ENCODE measurements at places on chromosomes 12 and 14. TPM values are rescaled to one million over a fixed set of nuclear protein-coding genes. Genes with fewer than 3 reads are reported as not detected.

GRCh38 chr14:59474172-59474571 lies 9.0 kb upstream of the GPR135 start:
- H3K36me3 ChIP-seq = peaks cover 59% of the 10 kb centered on the region
- no peak for DNase-seq
- no peaks in the 10 kb centered on the region for H3K27me3 ChIP-seq
- H3K4me1 ChIP-seq = no peaks in the 10 kb centered on the region
- no peak overlapping the region for H3K27ac ChIP-seq

DNA sequence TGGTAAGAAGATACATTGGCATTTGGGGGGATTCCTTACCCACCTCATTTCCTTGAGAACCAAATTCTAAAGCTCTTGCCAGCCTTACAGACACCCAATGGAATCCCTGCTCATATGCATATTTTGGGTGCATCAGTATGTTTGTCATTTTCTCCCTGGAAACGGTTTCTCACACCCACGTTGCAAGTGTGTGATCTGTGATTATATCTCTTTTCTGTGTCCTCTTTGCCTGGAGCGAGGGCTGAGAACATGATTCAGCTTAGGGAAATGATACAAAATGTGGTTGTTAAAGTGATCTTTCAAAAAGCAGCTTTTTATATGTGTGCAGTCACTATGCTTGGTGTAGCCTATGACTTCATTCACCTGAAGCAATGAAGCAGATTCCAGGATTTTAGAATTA lies 52.0 kb downstream of the KCNMB4 start:
- H3K4me1 ChIP-seq = no peaks in the 10 kb centered on the region
- no peak for DNase-seq
- H3K27ac ChIP-seq = no peak overlapping the region

DNA sequence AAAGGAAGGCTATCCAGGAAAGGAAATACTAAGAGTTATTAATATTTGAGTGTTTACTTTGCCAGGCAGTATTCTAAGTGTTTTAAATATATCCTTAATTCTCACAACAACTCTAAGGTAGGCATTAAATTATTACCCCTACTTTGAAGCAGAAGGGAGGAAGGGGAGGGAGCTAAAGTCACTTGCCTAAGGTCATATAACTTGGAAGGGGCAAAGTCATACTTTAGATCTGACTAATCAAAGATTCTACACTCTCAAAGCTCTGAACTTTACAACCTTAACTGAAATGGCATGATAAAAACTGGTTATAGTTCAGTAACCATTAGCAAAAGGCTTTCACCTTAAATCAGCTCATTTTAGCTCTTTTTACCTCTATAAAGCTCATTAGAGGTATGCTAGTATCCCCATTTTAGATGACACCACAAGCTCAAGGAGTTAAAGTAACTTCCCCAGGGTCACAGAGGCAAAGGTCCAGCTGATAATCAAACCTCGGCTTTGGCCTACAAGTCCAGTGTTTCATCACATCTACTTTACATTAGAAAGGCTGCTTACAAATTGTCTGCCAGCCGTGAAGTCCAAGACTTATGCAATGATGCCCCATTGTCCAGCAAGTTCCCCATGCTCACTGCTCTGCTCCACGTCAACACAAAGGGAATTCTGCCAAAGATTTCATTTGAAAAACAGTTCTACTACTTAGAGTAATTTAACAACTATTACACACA lies 223.9 kb downstream of the MED13L start:
- H3K4me1 ChIP-seq = peaks cover 57% of the 10 kb centered on the region
- no peak overlapping the region for H3K4me3 ChIP-seq
- no peaks in the 10 kb centered on the region for H3K36me3 ChIP-seq
- DNase-seq = peak; percentile 78
- H3K27ac ChIP-seq = peak overlapping the region; percentile 33

Gene KRT1
- total RNA-seq = 0.64 TPM

- no peaks in the 10 kb centered on the region for H3K27me3 ChIP-seq
- no peaks in the 10 kb centered on the region for H3K4me1 ChIP-seq
- no peaks in the 10 kb centered on the region for H3K36me3 ChIP-seq
- no peak overlapping the region for H3K4me3 ChIP-seq
Measured at GRCh38 chr14:80323038-80323665, 111.8 kb upstream of the DIO2 start.

- no peak for DNase-seq
- no peaks in the 10 kb centered on the region for H3K27me3 ChIP-seq
- H3K4me3 ChIP-seq = no peak overlapping the region
- H3K27ac ChIP-seq = no peak overlapping the region
- no peaks in the 10 kb centered on the region for H3K4me1 ChIP-seq
Measured at GRCh38 chr12:71060426-71060825, 97.4 kb downstream of the TSPAN8 start.

Gene IL31
- total RNA-seq = not detected

- no peak overlapping the region for H3K4me3 ChIP-seq
- no peaks in the 10 kb centered on the region for H3K4me1 ChIP-seq
- no peak overlapping the region for H3K27ac ChIP-seq
- H3K36me3 ChIP-seq = no peaks in the 10 kb centered on the region
Measured at GRCh38 chr14:27929797-27930347, 836.7 kb upstream of the FOXG1 start.

DNA sequence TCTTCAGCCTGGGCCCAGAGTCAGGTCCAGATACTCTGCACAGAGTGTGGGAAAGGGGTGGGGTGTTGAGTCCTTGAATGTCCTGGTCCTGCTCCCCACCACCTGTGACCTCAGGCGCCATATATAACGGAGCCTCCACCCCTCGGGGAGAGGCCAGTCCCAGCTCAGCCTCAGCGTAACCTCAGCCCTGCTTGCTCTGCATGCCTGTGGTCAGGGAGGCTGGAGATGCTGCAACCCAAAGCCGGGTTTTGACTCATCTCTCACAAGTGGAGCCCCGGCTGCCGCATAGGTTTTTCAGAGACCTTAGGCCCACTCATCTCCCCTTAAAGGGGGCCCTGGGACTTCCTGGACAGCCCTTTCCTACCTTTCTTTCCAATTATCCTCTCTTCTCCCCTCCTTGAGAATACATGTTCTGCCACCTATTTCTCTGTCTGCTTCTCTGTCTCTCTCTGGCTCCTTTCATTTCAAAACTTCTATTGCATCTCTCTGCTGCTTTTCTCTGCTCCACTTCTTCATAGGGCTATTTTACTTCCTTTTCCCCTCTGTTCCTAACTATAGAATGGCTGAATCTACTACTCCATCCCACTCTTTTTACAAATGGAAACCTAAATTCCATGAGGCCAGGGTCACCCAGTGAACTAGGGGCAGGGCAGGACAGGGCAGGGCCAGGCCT lies 1.2 kb downstream of the ITGB7 start:
- no peaks in the 10 kb centered on the region for H3K27me3 ChIP-seq
- H3K4me1 ChIP-seq = peaks cover 8% of the 10 kb centered on the region
- H3K27ac ChIP-seq = no peak overlapping the region
- no peak for DNase-seq
- no peak overlapping the region for H3K4me3 ChIP-seq

Gene NTS
- total RNA-seq = 0.47 TPM

DNA sequence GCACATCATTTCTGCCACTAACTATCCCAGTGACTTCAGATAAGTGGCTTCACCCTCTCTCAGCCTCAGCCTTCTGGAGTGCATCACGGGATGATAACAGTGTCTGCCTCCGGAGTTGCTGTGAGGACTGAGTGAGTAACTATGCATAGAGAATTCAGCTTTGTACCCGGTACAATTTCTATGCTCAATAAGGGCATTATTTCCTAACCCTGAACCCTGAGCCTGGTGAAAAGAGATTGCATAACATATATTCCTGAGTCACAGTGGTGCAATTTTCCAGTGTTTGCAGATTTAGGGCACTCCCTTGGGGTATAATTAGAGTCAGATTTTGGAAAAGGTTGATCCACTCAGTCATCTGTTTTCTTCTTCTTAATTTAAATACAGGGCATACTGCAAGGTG lies 181.1 kb downstream of the PTPN11 start:
- DNase-seq = no peak
- no peaks in the 10 kb centered on the region for H3K36me3 ChIP-seq
- H3K27me3 ChIP-seq = peaks cover 25% of the 10 kb centered on the region
- H3K4me3 ChIP-seq = no peak overlapping the region
- no peaks in the 10 kb centered on the region for H3K4me1 ChIP-seq

DNA sequence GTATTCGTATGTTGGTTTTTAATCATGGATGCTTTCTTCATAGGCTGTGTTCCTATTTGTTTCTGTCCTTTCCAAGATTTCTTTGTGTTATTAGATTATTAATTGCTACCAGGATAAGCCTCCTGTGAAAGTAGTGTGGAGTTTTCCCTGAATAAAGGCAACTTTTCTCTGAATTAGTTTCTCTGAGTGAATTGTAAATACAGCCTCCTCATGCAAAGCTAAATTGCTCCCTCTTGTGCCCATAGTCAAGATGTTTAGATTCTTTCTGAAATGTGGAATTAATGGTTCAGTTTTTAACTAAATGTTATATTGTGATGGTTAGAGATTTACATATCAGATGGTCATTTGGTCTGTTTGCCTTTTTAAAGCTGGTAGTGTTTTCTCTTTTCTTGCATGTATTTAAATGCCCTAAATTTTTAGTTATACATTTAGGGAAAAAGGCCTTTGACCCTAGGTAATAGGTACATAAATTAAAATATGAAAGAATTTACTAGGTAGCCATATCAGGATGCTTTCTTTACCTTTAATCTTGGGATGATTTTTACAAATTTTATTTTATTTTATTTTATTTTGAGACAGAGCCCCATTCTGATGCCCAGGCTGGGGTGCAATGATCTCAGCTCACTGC lies 8.9 kb downstream of the APAF1 start:
- H3K4me1 ChIP-seq = peaks cover 3% of the 10 kb centered on the region
- DNase-seq = no peak
- H3K4me3 ChIP-seq = no peak overlapping the region
- H3K36me3 ChIP-seq = peaks cover 2% of the 10 kb centered on the region
- no peak overlapping the region for H3K27ac ChIP-seq
- no peaks in the 10 kb centered on the region for H3K27me3 ChIP-seq

- H3K4me1 ChIP-seq = no peaks in the 10 kb centered on the region
- peak; percentile 7 for DNase-seq
- no peak overlapping the region for H3K4me3 ChIP-seq
- H3K27ac ChIP-seq = no peak overlapping the region
- no peaks in the 10 kb centered on the region for H3K36me3 ChIP-seq
- no peaks in the 10 kb centered on the region for H3K27me3 ChIP-seq
Measured at GRCh38 chr14:79325071-79325470, 886.2 kb downstream of the DIO2 start.

DNA sequence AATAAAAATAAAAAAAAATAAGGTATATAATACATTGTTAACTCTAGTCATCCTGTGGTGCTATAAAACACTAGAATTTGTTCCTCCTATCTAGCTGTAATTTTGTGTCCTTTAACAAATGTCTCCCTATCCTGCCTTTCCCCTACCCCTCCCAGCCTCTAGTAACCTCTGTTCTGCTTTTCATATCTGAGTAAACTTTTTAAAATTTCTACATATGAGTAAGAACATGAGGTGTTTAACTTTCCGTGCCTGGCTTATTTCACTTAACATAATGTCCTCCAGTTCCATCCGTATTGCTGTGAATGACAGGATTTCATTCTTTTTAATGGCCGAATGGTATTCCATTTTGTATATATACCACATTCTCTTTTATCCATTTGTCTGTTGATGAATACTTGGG lies 71.3 kb upstream of the GNG2 start:
- no peak overlapping the region for H3K4me3 ChIP-seq
- no peaks in the 10 kb centered on the region for H3K27me3 ChIP-seq
- no peak for DNase-seq
- H3K4me1 ChIP-seq = no peaks in the 10 kb centered on the region

Gene FIGNL2
- total RNA-seq = 1.0 TPM

Gene CYP27B1
- total RNA-seq = 1.5 TPM

DNA sequence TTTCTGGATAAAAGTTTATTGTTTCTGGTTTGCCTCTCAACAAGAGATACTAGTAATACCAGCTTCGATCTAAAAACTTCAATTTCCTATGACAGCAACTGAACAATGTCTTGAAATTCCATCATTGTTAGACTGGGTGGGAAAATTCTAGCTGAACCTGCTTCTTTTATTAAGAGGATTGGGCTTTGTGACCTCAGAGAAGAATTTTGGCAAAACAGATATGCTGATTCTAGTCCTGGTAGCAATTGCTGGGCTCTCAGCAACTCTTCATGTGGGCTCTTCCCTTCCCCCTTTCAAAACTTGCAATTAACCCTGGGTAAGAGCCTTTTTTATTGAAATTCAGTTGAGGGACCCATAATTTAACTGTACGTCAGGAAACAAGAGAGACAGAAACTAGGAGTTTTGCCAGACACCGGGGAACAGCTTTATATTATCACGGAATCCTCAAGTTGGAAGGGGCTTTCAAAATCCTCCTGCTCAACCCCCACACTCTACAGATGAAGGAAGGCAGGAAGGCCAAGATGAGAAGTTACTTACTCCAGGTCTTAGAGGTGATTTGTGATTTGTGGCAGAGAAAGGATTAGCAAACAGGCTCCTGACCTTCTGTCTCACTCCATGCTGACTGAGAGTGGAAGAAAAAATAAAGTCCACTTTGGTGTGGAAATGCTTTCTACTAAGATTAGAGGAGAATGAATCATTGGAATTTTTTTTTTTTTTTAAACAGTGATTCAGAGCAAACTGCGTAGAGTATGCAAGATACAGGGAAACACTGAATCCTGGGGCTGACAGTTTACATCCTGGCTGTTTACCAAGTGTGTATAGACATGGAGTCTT lies 239.0 kb upstream of the ATP2B1 start:
- no peaks in the 10 kb centered on the region for H3K36me3 ChIP-seq
- H3K27ac ChIP-seq = peak overlapping the region; percentile 19
- H3K27me3 ChIP-seq = no peaks in the 10 kb centered on the region
- peak; percentile 20 for DNase-seq

GRCh38 chr14:103654619-103655018 lies 25.6 kb downstream of the KLC1 start:
- H3K27me3 ChIP-seq = no peaks in the 10 kb centered on the region
- peaks cover 3% of the 10 kb centered on the region for H3K36me3 ChIP-seq
- peaks cover 70% of the 10 kb centered on the region for H3K4me1 ChIP-seq
- no peak for DNase-seq
- H3K27ac ChIP-seq = peak overlapping the region; percentile 39

Gene TAS2R42
- total RNA-seq = not detected

Gene TBK1
- total RNA-seq = 17.8 TPM

DNA sequence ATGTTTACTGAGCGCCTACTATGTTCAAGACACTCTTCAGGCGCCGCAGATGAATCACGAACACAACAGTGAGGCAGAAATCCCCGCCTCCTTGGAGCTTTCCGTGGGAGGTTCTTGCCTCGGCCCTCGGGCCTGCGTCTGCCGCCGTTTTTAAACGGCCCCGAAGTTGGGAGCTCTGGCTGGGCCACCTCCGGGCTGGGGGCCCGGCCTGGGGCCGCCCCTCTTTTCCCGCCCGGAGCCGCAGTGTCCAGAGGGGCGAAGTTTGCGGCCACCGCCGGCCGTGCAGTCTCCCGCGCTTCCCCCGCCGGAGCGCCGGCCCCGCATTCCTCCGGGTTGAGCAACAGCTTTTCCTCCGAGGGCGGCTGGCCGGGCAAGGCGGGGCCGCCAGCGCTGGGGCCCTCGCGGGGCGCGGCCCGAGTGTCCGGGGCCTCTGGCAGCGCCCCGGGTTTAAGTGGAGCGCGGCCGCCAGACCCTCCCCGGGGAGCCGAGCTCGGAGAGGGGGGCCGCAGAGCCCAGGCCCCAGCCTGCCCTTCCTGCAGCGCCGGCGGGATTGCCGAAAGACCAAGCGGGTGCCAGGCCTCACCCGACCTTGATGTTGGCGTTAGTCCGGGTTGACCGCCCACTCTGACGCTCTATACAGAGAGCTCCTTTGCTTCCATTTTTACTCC lies 18.7 kb upstream of the CTDSP2 start:
- peak; percentile 81 for DNase-seq
- H3K27me3 ChIP-seq = no peaks in the 10 kb centered on the region

GRCh38 chr12:47317175-47317915 lies 237.6 kb upstream of the AMIGO2 start:
- no peaks in the 10 kb centered on the region for H3K36me3 ChIP-seq
- no peak for DNase-seq
- H3K27ac ChIP-seq = no peak overlapping the region

- no peak overlapping the region for H3K4me3 ChIP-seq
- H3K36me3 ChIP-seq = no peaks in the 10 kb centered on the region
- no peak for DNase-seq
- H3K27me3 ChIP-seq = peaks cover 18% of the 10 kb centered on the region
Measured at GRCh38 chr12:65961190-65962035, 137.1 kb downstream of the HMGA2 start.
